AML-193 (cell line): ENCODE measurements at places on chromosomes 13 and 19.

GRCh38 chr19:17841810-17842662 lies 5.7 kb downstream of the JAK3 start:
- DNase-seq: no peak

GRCh38 chr19:5309438-5310204 lies 31.0 kb downstream of the PTPRS start:
- no peak for DNase-seq

DNA sequence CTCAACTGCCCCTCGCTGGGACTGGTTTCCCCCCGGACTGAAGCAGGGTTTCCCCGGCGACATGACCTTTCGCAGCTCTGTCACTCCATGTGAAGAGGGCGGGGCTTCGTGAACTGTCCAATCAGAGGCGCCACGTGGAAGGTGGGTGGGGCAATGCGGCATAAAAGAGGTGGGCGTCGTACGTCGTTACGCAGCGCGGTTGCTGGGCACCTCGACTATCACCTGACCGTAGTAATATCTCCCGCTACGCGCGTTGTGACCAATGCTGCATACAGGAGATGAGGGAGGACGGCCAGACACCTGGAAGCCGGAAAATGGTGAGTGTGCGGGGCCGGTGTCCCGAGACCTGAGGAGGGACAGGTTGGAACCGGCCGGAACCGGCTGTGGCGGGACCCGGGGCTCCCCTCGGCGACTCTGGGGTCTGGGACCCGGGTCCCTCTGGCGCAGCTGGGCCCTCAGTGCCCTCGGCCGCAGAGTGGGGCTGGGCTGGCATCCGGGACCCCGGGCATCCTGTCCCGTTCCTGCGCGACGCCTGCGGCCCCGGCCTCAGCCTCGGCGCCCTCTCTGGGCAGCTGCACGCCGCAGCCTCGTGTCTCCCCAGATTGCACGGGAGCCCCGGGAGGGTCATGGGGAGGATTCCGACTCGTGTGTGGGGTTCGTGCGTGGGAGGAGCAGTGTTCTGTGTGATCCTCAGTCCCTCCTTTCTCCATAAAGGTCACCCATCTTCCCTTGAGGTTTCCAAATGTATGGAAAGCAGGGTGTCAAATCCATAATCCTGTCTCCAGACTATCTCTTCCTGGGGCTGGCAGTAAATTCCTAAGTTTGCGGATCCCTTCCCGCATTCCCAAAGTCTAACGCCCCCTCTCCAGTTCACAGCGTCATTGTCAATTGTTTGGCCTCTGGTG lies 32.2 kb downstream of the ZNF136 start:
- no peak for DNase-seq

- DNase-seq: no peak
Measured at GRCh38 chr13:39306639-39307589, 268.7 kb downstream of the NHLRC3 start.

GRCh38 chr13:95950103-95950502 lies 103.1 kb downstream of the UGGT2 start:
- DNase-seq: no peak

GRCh38 chr13:80171096-80171495 lies 169.8 kb downstream of the SPRY2 start:
- no peak for DNase-seq

DNA sequence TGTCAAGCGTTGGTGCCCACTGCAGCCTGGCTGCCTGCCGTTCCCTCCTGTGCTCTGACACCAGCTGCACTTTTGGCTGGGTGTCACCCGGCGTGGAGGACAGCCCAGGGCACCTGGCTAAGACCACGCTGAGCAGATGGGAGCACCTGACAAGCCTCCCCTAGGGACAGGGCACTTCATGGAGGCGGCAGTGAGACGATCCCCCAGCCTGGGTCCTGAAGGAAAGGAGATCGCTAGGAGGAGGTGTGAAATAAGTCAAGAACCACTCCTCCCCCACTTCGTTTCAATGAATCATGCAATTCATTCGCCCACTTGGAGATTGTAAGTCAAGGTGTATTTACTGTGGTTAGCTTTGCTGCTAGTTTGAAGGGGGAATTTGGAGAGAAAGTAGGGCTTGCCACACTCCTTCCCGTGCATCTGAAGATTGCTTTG lies 38.8 kb downstream of the VSTM2B start:
- DNase-seq: no peak

DNA sequence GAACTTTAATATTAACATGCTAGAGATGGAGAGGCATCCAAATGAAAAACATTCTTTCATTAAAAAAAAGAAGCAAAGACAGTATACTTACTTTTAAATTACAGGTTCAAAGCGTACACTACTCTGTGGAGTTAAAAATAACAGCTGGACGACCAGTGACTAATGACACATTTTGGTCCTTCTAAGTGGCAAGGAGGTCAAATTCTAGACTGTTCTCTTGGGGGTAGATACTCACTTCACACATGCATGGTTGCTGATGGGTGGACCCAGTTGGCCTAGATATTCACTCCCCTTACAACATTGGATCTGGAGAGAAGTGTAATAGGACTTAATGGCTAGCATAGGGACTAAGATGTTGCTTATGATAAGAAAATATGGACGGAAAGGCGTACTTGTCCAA lies 302.2 kb downstream of the DNAJC15 start:
- no peak for DNase-seq

GRCh38 chr19:3113100-3114017 lies 19.2 kb downstream of the GNA11 start:
- no peak for DNase-seq

- no peak for DNase-seq
Measured at GRCh38 chr19:19059018-19059836, 4.6 kb upstream of the SLC25A42 start.

DNA sequence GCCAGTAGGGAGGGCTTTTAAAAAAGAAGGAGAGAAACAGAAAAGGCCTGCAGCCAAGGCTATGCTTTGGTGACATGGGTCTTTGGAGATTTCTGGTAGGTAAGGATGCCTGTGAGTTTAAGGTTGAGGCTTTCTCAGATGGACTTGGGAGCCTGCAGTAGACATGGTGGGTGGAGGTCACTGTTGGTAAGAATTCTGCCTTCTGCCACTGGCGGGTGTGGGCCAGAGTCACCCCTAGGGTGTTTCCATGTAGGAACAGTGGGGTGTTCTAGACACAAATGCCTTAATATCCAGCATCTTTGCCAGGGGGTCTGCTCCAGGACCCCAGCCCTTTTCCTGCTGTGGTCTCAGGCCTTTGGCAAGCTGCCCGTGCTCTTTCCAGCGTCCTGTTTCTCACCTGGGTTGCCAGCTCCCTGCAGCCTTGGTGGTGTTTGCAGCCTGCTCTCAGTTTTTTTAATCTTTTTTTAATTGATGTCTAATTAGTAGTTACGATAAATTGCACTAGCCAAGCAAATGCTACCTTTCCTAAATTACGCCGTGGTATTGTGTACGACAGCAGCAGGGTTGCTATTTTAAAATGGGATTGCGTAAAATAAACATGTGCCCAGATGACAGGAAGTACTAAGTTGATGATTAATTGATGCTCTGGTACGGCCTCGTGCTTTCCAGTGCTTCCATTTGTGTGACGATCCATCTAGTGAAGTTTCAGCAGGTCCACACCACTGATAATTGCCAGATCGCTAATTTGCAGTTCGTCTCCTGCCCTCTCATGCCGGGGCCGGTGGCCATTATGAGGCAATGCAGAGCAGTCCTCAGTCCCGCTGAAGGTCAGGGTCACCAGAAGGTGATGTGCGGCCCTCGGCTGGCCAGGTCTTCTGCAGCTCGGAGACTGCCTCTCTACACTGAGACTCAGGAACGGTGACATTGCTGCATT lies 35.3 kb upstream of the NPAS1 start:
- DNase-seq: no peak

DNA sequence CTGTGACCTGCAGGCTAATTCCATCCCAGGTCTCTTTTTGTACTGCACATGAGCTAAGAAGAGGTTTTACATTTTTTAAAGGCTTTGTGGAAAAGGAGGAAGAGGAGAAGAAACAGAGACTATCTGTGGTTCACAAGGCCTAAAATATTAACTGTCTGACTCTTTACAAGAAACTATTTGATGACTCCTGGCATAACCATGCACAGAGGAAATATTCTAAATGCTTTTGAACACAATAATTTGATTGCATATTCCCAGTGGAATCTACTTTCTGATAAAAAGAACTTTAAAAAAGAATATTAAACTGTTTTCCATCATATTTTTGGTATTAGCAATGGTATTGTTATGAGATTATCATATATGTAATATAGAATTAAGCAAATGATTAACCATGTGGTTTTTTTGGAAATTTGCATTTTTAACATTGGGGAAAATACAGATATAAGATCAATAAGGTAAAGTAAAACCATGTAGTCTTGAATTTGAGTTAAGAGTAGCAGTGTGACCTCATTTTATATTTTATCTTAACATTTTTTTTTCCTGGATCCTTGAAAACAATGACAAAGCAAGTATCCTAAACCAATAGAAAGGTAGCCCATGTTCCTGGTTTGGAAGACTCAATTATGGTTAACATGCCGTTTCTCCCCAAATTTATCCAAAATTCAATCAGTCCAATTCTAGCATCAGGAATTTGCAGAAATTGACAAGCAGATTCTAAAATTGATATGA lies 251.0 kb downstream of the UQCRFS1 start:
- no peak for DNase-seq

DNA sequence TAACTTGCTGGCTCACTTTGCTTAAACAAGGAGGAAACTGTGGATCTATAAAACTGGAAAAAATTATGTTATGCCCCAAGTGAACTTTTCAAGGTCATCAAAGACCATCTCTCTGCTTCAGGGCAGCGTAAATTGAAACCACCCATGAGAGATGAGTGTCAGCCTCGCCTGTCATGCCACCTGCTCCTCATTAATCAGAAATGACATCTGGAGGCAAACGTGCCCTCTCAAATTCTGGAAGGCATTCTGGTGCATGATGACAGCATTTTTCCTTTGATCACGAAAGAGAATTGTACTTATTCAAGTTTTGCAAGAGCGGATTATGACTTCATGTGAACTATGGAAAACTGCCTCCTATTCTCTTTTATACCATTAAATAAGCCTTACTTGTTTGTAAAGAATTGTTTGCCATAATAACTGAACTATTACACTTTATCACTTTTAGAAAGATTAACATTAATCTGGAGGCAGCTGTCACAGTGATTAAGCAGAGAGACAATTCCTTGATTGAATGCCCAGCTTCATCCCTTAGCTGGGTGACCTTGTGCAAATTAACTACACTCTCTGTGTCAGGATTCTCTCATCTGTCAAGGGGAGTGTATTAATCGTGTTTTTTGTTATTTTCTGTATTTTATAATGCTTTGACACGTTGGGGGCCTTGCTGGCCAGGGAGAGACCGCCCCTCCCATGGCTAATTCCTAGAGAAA lies 17.0 kb upstream of the SACS start:
- DNase-seq: no peak

GRCh38 chr13:27289011-27289665 lies 18.5 kb downstream of the RASL11A start:
- DNase-seq: no peak

DNA sequence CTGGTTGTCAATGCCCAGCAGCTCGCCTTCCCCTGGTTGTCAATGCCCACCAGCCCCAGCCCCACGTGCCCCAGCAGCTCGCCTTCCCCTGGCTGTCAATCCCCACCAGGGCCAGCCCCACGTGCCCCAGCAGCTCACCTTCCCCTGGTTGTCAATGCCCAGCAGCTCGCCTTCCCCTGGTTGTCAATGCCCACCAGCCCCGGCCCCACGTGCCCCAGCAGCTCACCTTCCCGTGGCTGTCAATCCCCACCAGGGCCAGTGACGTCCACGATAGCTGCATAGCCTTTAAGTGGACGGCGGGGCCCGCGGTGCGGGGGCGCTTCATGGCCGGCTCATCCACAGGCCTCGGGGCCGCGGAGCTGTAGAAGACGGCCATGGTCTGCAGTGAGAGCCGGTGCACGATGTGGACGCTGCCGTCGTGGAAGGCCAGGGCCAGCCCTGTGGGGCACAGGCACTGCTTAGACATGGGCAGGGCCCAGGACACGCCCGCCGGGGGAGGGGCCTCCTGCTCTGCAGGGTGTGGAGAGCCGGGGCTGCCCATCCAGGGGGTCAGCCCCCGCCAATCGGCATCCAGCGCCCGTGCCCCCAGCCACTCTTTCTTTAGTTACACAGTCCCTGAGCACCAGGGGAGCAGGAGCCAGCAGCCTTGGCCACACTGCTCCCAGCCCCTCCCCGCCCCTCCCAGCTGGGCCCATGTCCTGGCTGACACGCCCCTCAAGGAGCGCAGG lies 13.1 kb downstream of the MED16 start:
- no peak for DNase-seq
